NCI-H1092 (cell line): ENCODE measurements at places on chromosomes 6 and 20.

GRCh38 chr6:52981222-52981900 is 13.7 kb downstream of the GSTA4 start:
- no peak for DNase-seq

- peak; percentile 71 for DNase-seq
These were observed 80.0 kb upstream of the RPS6KA2 start for GRCh38 chr6:166707045-166707444.

DNA sequence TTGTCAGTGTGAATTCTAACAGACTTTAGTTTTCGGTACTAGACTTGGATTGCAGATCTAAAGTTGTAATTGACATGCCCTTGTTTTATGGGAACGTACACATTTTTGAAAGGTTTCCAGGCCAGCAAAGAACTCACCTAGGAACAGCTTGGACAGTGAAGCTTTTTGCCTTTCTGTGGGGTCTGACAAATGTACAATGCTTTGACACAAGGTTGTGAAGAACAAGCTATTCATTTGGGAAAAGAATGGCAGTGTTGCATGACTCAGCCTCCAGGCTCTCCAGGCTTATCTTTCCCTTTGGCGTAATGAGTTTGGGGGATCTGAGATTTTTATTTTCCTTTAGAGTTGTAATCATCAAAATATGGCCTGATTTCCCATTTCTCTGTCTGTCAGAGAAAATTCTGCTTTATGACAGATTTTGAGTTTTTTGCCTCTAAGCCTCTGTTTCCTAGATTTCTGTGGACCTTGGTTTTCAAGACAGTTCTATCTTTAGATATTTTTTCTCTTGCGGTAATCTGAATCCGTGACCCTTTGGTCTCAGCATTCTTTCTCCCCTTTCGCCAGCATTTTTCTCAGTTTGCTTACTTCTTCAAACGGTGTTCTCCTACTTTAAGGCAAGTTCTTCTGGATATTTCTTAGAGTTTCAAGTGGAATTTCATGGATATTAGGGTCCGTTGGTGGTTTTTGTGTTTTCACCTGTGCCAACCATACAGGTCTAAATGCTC is 221.0 kb downstream of the ADGB start:
- no peak for DNase-seq

DNA sequence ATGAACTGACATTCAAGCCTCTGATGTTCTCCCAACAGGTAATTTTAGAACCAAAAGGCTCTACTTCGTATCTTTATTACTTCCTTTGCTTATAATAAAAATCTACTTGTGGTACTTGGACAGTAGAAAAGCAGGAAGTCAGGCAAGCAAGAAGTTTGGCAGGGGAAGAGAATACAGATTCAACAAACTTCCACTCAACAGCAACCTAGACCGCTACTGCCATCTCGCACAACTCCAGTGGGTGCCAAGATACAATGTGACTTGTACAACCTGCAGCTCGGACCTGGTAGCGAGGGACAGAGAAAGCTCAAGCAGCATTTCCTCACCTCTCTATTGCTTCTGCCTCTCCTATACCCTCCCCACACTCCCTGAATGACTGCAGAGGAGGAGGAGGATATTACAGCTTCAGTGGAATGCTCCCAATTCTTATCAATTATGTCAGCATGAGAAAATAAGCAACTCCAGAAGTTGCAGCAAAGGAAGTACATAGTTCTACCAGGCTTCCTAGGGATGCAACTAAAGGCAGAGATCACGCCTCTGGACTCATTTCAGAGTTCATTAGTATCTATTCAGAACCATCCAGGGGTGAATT is 76.5 kb downstream of the MBOAT1 start:
- no peak for DNase-seq

- no peak for DNase-seq
These were observed 102.4 kb upstream of the SUPT3H start for GRCh38 chr6:45479834-45480751.

- DNase-seq, result no peak
These were observed 23.0 kb downstream of the ABRACL start for GRCh38 chr6:139051396-139052060.

DNA sequence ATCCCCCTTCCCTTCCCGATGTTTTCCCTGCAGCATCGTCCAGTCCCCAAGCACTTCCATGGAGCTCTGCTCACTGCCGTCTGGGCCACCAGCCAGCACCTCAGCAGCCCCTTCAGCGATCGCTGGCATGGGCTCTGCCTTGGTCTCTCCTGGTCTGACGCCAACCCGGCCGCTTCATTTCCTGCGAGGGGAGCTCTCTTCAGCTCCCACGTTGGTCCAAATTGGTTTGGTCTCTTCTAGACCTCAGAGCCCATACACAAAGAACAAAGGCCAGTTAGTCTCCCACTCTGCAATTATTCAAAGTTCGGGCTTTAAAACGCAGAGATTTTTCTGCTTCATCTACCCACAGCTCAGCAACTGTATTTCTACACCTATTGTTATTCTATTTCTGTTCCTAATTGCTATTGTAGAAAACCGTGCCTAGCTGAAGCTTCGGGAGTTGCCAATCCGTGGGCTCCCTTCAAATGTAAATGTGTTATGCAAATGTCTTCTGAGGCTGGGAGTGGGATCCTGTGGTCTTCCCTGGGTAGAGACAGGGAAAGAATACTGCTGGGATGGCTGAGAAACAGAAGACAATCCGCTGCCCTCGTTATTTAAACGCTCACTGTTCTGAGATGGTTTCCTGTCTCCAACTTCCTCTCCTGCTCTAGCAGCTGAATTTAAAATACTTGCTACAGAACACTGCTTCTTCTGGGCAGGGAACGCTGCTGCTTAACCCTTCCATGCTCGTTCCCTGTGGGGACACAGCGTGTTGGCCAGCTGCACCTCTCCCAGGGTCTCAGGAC is 154.2 kb upstream of the QKI start:
- peak; percentile 95 for DNase-seq

DNA sequence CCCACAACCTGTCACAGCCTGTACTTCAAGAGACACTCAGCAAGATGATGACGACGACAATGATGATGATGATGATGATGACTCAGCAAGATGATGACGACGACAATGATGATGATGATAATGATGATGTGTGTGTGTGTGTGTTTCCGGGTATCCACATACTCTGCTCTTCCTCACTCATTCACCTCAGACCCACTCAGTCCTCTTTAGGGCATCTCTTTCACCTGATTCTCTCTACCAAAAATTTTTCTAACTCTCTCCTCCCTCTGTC is 1.2 kb upstream of the EIF6 start:
- DNase-seq, result no peak

GRCh38 chr6:144714021-144714712 is 429.0 kb downstream of the UTRN start:
- DNase-seq, result no peak

GRCh38 chr6:25202504-25202903 is 76.7 kb upstream of the CARMIL1 start:
- DNase-seq, result no peak

GRCh38 chr20:36642136-36642535 is 3.9 kb downstream of the SLA2 start:
- no peak for DNase-seq

DNA sequence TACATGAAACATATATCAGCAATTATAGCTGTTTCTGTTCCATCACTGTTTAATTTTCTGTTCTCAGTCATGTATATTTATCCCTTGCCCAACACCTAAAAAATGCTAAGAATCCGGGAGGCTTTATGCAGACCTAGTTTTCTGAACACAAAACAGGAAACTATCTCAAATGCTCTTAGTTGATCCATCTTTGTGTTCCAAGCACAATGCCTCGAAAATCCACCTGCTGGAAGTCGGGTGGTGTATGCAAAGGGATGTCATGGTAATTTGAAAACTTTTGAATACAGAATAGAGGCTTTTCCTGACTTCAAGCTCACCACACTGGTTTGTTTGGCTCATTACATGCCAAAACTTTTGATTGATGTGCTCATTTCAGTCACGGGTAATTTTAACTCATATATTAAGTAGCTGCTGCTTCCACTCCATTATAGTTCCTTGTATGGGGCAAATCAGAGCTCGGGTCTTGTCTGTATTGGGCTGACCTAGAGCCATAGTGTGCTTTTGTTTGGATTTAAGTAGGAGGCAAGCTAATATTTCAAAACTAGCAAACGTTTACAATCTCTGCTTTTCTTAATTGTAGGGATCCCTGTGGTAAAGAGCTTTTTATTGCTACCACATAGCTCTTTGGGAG is 646.5 kb upstream of the EPHA7 start:
- DNase-seq, result no peak

DNA sequence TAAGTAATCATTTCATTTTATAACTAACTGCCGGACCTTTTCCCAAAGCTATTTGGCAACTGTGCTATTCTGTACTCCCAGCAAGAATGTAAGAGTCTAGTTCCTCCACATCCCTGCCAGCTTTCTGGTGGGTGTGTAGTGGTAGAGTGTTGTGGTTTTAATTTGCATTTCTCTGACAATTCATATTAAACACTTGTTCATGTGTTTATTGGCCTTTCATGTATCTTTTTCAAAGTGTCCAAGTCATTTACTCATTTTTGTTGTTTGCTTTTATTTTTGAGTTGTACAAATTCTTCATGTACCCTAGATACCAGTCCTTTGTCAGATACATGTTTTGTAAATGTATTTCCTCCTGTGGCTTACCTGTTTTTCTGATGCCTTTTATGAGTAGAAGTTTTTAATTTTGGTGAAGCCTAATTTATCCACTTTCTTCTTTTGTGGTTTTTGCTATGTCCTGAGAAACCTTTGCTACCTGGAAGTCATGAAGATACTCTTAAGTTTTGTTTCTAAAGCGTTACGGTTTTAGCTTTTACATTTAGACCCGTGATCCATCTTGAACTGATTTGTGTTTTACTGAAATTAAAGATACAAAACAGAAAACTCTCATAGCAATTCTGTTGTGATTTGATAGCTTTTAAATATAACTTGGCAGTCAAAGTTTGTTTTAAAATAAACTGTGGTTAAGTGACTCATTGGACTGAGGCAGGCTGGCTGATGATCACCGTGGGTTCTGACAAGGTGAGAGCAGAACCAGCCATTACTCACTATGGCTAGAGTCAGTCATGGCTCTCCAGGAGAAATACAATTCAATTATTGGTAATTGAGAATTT is 8.0 kb downstream of the MYLIP start:
- no peak for DNase-seq

DNA sequence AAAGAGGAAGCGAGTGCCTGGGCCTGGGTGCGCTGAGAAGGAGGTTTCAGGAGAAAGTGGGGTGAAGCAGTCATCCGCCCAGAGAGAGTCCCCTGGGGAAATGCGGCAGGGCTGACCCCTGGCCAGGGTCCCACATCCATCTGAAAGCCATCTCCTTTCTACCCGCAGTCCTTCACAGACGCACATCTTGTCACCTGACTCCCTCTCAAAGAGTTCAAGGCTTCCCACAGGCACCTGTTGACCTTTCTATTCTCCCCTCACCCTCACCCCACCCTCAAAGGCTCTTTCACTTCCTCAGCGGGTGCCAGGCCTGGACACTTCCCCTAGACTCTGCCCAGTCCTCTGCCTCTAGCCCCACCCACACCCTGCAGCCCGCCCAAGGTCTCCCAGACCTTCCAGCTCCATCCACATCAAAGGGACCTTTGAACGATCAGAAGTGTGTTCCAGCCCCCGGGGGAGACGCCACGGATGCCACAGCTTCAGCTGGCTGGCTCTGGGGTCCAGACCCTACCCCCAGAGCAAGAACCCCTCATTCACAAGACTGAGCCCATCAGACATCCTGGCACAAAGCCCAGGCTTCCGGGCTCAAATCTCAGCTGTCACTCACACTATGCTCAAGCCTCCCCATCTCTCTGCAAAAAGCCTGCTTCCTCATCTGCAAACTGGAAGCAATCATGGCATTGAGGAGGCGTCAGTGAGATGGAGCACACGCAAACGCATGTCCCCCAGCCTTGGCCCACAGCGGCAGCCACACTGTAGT is 2.1 kb downstream of the CTSZ start:
- no peak for DNase-seq

- DNase-seq, result no peak
These were observed 50.7 kb upstream of the TNFRSF21 start for GRCh38 chr6:47360388-47360787.

DNA sequence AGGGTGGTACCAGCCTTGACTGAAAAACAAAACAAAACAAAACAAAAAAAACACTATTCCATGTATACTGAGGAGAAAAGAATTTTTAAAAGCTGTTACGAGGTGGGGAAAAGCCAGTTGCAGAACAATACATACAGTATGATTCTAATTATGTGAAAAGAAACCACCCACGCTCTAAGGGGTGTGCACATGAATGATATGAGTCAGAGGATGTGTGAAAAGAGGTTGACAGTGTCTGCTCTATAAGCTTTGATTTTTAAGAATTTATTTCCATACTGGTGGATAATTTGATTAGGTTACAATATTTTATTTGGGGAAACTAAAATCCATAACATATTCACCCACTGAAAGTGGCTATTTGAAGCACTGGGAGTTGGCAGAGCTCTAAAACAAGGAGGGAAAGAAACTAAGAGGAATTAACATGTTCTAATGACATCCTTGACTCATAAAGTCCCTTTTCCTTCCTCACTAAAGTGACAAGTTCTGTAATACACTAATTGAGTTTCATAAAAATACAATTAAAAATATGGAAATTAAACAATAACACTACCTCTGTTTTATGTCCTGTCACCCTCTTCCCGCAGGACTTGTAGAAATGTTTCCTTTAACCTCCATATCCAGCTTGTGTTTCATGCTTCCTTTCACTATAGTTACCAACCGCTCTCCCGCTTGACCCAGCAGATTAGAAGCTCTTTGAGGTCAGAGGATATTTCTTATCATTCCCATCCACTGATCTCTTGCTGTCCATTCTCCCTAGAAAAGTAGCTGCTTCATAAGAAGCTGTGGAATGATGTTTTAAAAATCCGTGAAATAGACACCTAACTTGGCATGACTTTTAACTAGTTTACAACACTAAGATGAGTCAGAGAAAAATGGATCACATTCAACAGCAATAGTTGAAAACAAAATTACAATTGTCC is 118.6 kb upstream of the CCDC28A start:
- no peak for DNase-seq

DNA sequence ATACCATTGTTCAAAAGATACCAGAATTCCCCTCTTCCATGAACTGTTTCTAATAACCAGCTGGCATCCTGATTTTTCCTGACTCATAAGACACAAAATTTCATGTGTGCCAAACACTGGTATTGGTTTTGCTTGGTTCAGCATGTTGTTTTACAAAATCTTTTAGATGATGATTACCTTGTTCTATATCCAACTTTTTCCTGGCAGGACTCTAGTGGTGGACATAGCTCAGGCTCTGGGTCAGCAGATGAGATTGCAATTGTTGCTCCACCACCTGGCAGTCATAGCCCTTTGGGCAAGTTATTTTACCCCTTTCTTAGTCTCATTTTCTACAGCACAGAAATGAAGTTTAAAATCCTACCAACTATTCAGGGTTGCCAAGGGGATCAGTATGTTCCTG is 6.2 kb downstream of the TRIM38 start:
- DNase-seq, result no peak

GRCh38 chr6:131116321-131116720 is 18.9 kb upstream of the AKAP7 start:
- no peak for DNase-seq

- no peak for DNase-seq
These were observed 26.8 kb upstream of the DLGAP4 start for GRCh38 chr20:36279362-36279761.
